NCI-H82 (cell line): ENCODE measurements at places on chromosomes 6 and 20.
A peak's percentile ranks its signal among the peaks of the same experiment; 100 is the strongest.

DNA sequence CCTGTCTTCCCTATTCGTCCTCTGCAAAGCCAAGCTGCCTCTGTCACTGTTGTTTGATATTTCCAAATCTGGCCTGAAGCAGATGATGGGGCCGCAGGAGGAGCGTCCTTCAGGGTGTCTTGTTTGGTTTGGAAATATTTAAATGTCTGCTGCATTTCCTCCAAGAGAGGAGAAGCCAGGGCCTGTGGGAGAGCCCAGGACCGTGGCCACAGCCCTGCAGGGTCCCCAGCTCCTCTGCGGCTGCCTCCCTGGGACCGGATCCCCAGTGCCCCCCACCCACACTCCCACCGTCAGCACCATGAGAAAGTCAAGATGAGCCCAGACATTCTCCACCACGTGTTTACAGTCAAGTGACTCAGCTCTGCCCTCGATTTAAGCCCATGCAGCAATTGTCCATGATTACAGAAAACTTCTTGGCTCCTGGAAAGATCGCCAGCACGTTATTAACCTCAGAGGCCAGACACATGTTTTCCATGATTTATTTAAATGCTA, 18.2 kb downstream of the FOXF2 start:
- DNase-seq = no peak

DNA sequence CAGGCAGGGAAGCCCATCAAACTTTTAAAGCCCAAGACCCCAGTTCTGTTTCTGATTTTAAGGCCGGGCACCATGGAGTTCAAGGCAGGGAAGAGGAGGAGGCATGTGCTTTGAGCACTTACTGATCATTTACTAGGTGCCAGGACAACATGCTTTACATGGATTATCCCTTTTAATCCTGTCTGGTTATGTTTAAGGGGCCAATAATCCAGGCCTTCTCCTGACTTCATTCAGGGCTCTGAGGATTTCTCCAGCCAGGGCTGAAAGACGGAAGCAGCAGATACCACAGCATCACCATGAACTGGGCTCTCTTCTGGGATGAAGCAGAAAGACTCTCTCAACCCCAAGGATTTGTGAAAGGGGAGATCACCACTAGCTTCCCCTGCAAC, 4.1 kb downstream of the CCND3 start:
- DNase-seq = peak; percentile 93

GRCh38 chr6:127635091-127635490, 58.1 kb downstream of the C6orf58 start:
- peak; percentile 93 for DNase-seq

DNA sequence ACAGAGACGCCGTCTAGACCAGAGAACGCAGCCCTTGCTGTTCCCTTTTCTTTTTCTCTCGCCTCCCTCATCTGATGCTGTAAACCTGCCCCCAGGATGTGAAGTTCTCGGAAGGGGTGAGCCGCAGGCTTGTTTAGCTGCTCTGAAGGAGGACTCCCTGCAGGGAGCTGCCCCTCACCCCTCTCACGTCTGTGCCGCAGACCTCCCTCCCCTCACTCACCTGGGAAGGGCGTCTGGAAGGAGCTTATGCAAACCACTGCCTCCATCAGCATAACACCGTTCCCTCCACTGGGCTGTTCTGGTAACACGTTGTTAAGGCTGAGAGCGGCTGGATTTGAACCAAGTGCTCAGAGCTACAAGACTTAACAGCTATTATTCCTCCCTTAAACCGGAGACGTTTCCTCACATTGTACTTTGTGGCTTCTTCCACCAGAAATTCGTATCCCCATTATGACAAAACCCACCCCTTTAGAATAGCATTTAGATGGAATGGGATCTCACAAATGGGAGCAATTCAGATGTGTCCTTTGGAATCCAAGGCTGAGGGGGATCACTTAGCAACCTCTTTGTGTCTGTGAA, 99.8 kb downstream of the SMOC2 start:
- no peak for DNase-seq

DNA sequence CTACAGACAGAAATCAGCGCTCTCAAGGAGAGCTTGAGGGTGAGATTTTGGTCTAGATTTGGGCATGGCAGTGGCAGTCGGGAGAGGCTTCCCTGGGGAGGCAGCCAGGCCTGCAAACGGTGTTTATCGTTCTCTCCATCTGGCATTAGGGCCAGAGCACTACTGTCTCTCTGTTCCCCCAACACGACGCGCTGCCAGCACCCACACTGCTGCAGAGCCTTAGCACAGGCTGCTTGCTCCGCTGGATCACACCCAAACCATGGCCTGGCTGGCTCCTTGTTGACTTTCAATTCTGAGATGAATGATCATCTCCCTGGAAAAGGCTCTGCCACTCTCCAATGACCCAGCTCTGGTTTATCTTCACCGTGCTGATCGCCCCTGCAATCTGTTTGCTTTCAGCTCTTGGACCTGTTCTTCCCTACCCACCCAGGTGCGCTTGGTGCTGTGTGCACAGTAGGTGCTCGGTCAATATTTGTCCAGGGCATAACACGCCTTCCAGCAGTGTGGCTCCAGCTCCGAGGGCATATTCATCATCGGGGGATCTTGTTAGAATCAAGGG, 106.1 kb downstream of the TFAP2C start:
- DNase-seq = no peak
